ENCODE measurements at places on chromosomes 3 and 15.

- no peak for DNase-seq
Observed at GRCh38 chr3:37050282-37050681, 57.0 kb downstream of the MLH1 start.

DNA sequence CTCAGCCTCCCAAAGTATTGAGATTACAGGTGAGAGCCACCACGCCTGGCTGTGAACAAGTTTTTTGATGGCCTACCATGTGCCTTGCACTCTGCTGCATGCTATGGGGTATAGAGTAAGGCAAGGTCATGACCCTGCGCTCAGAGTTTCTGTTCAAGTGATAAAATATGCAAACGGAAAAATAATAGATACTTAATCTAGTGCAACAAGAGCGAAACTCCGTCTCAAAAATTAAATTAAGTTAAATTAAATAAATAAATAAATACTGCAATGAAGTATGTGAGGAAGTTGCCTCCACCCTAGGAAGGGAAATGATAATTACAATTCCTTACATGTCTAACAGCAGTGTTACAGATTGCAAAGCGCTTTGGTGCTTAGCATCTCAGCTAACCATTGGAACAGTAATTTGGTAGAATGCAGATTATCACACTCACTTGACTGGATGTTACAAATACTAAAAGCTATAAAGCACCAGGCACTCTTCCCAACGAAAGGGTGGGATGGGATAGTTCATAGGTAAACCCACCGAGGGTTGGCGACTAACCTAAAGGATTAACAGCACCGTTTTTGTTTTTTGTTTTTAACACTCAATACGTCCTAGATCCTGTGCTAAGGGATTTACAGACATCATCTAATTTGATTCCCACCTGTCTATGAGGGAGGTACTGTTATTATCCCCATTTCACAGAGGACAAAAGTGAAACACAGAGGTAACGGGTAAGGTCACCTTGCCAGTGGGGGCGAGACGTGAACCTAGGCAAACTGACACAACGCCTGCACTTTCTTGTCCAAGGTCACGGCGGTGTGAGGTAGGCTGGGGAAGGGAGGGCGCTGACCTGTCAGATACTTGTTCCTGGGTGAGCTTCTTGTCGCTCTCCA lies 793 bp upstream of the FANCD2 start:
- no peak for DNase-seq

GRCh38 chr3:34008191-34008590 lies 209.8 kb downstream of the PDCD6IP start:
- DNase-seq = no peak

DNA sequence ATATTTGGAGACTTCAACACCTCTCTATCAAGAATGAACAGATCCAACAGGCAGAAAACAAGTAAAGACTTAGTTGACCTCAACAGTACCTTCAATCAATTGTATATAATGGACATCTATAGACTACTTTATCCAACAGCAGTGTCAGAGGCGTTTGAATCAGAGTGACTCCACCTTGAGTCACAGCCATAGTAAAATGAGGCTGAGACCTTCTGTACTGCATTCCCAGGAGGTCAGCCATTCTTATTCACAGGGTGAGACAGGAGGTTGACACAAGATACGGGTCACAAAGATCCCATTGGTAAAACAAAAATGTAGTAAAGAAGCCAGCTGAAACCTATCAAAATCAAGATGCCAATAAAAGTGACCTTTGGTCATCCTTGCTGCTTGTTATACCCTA lies 299.8 kb downstream of the CNTN3 start:
- DNase-seq = no peak

- no peak for DNase-seq
Observed at GRCh38 chr3:127064391-127065137, 81.6 kb downstream of the PLXNA1 start.

All from activated naive CD8-positive, alpha-beta T cell treated with anti-CD3 and anti-CD28 coated beads for 36 hours (primary cell).